T-helper 1 cell (primary cell): ENCODE measurements at places on chromosomes 4 and X.

- peak; percentile 69 for DNase-seq
These were observed 12.2 kb downstream of the ARHGEF6 start for GRCh38 chrX:136768469-136769084.

GRCh38 chr4:37279894-37280592 lies 35.5 kb downstream of the NWD2 start:
- no peak for DNase-seq

- DNase-seq, result no peak
These were observed 325.2 kb upstream of the BMP3 start for GRCh38 chr4:80705311-80705710.

DNA sequence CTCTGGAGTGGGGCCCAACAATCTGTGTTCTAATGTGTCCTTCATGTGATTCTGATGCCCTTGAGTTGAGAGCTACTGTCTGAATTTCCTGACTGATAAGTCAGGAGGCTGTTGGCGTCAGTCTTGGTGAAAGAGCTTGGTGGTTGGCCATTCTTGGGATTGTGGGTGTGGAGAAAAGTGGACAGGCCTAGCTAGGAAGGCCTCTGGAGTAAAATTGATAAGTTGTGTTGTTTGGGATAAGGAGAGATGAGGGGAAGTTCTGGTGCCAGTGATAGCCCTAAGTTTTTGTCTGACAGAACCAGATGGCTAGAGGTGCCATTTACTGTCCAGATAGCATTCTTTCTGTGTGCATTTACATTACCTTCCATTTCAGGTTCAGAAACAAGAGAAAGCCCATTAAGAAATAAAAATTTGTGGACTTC lies 11.7 kb downstream of the NSD2 start:
- DNase-seq, result no peak

DNA sequence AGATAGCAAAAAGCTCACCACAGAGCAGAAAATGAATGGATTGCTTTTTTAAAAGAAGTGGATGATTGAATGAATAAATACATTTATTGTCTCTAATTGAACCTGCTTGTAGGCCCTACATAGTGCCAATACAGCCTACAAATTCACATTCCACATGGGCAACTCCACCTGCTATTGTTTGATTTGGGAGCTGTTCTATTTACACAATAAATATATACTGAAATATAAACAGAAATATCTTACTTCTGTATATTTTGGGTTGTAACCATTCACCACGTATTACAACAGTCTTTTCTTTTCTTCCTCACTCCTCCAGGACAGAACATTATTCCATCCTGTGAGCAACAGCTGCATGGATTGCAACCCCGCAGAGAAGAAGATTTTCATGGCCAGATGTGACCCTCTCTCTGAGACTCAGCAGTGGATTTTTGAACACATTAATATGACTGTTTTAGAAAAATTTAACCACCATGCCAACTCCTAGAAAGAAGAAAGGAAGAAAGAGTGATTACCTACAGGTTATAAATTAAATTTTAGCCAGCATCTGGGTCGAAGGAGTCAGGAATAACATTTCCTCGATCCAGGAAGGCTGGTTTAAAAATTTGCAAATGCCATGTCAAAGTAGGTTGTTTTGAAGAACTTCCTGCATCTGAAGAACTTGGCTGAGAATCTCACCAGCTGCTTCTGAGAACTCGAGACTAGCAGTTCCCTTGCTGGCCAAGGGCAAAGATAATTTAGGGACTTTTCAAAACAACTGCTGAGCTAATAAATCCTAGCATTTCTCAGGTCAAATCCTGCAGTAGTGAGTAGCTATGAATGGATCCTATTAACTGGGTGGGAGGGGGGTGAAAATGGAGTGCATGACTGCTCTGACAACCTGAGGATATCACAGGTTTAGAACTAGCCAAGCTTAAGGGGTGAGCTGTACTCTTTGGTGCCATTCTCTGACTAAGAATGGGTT lies 128.7 kb upstream of the GALNT7 start:
- DNase-seq, result no peak

DNA sequence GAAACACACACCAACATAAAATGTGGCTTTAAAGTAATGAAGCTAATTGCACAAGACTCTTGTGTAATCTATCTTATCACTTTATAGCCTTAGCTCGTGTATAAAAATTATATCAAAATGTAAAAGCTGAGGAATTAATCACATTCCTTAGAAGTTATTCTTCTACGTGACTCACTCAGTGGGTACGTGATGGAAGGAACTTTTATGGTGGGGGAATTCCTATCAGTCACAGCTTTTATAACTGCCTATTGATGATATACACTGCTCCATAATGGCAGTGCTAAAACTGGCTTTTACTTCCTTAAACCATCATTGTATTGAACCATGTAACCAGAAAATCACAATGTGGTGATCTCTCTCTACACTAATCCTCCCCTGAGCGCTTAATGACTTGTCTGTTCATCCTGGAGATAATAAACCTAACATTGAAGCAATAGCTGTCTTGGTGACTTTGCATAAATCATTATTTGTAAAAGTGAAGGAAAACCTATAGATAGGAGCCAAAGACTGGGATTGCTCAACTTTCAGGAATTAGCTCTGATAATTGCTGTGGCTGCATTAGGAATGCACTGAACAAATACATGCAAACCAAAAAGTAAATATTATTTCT lies 276.7 kb downstream of the GBA3 start:
- no peak for DNase-seq

GRCh38 chr4:185672618-185673017 lies 137.3 kb upstream of the PDLIM3 start:
- DNase-seq, result no peak

- no peak for DNase-seq
These were observed 719 bp upstream of the BGN start for GRCh38 chrX:153494061-153494460.

DNA sequence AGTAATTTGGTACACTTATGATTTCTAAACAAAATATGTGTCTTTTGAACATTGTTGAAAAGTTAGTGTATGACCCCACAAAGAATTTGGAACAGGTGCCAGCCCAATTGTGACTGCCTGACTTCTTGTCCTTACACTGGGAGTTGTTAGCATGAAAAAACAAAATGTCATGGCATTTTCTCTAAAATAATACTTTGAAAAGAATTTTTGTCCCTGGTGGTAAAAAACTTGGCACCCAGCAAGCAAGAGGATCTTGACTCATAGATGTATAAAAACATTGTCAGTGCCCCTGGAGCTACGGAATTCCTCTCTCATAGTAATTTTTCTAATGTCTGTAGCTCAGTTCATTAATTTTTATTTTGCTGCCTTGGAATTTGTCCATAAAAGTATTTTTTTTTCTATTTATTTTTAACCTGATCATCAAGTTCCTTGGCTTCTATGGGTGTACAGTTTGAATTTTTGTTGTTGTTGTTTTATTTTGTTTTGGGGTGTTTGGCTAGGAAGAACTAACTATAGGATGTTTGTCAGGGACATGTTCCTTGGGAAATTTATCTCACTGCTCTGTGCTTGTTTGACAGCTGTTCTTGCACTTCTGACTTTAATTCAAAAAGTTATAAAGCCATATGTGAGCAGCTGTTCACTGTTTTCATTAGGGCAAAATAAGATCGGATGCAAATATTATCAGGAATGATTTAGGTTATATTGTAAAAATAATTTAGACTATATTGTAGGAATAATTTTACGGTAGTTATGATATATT lies 95.4 kb upstream of the NUDT6 start:
- no peak for DNase-seq

- no peak for DNase-seq
These were observed 36.3 kb upstream of the TBC1D14 start for GRCh38 chr4:6873291-6873690.

GRCh38 chr4:3229328-3229727 lies 19.6 kb upstream of the MSANTD1 start:
- DNase-seq, result no peak

DNA sequence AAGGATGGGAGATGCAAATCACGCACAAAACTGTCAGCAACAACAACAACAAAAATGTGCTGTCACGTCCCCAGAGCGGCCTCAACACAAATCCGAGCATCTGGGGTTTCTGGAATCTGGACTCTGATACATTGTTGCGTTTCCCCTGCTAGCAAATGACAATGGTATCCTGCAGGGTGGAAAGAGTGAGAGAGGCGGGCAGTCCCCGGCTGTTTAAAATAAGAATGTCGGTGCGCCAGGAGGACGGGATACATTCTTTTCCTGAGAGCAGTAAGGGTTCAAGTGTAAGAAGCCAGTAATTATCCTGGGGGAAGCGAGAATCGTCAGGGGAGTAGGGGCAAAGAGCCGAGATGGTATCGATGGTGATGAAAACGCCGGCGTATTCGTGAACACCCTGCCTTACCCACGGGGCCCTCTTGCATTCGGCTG lies 310.2 kb downstream of the ASMT start:
- no peak for DNase-seq

- DNase-seq, result no peak
These were observed 158.2 kb upstream of the MAP3K15 start for GRCh38 chrX:19673375-19674040.

GRCh38 chr4:146762016-146762415 lies 123.3 kb downstream of the POU4F2 start:
- DNase-seq, result no peak

DNA sequence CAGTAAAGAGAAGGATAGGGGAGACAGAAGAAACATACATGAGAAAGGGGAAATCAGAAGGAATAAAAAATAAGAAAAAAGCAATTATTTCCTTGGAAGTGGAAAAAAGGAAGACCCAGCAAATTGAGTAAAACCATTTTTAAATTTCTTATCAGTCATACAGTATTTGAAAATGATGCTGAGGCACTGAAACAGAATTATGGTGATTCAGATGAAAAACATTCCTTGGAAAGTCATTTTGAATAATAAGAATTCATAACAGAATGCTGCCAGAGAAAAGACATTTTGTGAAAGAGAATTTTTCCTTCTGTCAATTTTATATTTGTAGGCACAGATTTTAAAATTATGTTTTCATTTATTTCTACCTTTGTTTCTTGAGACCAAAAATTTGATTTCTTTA lies 895.5 kb upstream of the EPHA5 start:
- DNase-seq, result no peak

- no peak for DNase-seq
These were observed 106.7 kb downstream of the GPM6A start for GRCh38 chr4:175705407-175705806.

GRCh38 chrX:123408821-123409737 lies 225.0 kb downstream of the GRIA3 start:
- DNase-seq, result no peak

DNA sequence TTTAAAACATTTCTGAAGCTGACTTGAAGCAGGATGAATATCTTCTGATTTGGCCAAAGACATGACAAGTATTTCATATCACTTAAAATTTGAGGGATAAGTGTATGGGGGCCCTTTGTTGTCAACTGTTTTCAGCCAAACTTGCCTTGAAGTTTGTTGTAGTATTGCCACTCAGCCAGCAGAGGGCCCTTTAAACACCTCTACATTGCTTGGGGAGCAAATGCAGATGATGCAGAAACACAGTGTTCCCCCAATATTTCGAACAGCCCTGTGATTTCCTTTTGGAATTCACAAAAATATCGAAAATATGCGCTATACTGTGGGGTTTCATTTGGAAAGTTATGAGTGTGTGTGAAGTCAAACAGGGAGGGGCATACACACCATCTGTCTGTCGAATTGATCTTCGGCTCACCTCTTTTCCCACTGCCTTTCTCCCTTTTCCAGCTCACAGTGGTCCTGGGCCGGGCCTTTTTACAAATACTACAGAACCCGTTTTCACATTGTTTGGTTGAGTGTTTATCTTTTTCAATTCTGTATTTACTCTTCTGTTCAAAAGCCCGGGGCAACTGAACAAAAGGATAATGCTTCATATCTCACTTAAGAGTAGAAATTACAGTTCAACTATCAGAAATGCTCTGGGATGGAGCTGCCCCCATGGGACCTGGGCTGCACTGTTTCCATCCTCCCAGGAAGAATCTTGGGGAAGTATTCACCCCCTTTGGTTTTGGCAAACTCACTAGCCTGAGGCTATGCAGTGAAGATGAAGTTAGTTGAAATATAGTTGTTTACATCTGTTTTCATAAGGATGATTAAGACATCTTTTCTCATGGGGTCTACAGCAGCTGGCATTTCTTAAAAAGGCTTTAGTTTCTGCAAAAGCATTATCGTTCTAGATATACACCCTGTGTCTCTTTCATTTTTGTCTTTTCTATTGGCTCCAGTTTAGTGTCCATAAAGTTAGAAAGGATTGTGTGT lies 137.6 kb downstream of the EGF start:
- peak; percentile 57 for DNase-seq

- DNase-seq, result peak; percentile 44
These were observed 92.9 kb upstream of the TNIP3 start for GRCh38 chr4:121256887-121257466.

GRCh38 chr4:41418444-41418843 lies 119.5 kb upstream of the LIMCH1 start:
- no peak for DNase-seq

DNA sequence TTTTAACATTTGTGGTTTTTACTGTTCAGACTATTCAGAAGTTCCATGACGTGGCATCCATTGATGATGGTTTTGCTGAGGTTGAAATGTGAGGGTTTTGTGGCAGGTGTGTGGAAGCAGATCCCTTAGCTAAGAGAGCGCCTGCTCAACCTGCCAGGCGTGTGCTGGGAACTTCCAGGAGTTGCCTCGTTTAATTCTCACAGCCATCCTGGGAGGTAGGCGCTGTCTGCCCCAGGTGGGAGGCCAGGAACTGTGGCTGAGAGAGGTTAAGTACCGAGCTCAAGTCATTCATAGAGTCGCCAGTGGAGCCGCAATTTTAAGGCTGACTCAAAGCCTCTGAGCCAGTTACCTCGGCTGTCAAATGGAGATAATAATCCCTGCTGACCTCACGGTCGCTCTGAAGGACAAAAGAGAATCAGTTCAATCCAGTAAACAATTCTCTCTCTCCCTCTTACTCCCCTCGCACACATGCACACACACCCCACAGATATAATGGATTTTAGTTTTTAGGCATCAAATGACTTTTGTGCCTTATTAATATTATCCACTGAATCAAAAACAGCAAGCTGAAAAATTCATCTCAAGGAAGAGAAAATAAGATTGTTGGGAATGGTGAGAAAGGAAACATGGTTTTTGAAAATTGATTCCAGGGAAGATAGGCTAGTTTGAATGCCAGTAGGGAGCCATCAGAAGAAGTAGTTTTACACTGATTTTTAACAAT lies 171.3 kb downstream of the PTTG2 start:
- peak; percentile 92 for DNase-seq

GRCh38 chr4:48906206-48907173 lies at the start of gene OCIAD2:
TSS of gene OCIAD2 (minus strand) at chr4:48906774. CDS start at chr4:48904549, 2,225 bp downstream.
- peak; percentile 71 for DNase-seq

DNA sequence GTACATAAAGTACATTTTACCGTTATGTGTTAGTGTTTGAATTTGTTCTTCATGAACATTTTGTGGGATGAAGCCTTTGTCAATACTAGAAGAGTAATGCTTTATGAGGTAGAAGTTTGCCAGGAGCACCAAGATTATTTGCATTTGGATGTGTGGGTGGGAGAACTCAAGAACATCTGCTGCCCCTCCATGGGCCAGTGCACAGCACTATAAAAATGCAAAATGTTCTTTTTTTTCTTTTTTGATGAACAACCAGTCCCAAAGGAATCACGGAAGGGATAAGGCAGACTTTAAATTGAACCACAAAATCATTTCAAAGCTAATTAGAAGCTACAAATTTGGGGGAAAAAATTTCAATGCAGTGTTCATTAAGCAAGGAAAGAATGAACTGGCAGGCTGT lies 300.3 kb upstream of the NWD2 start:
- no peak for DNase-seq

- DNase-seq, result no peak
These were observed 13.0 kb downstream of the DKC1 start for GRCh38 chrX:154775419-154776349.

GRCh38 chrX:45166781-45167180 lies 33.9 kb downstream of the DIPK2B start:
- DNase-seq, result no peak

GRCh38 chr4:108166441-108167315 lies 2.1 kb downstream of the LEF1 start:
- DNase-seq, result peak; percentile 45

- DNase-seq, result no peak
These were observed 13.3 kb upstream of the CD99 start for GRCh38 chrX:2677764-2678163.
